Right cardiac atrium (tissue), 5 donors: ENCODE measurements at places on chromosomes 5 and 9. TPM values are rescaled to one million over a fixed set of nuclear protein-coding genes. Genes with fewer than 3 reads are reported as not detected.

The CCL27 gene
- 0.18 TPM for polyA plus RNA-seq

The RNF183 gene
- polyA plus RNA-seq, result not detected

The KIF20A gene
- polyA plus RNA-seq, result 0.18 TPM

The OBP2B gene
- polyA plus RNA-seq, result not detected

The GPX8 gene
- polyA plus RNA-seq, result 17.7 TPM

The RNF180 gene
- 5.3 TPM for polyA plus RNA-seq

The BRINP1 gene
- polyA plus RNA-seq, result 0.63 TPM

The TMEFF1 gene
- polyA plus RNA-seq, result 0.02 TPM

The DMRT3 gene
- polyA plus RNA-seq, result not detected

The FST gene
- polyA plus RNA-seq, result 3.2 TPM

The TMEM8B gene
- polyA plus RNA-seq, result 12.7 TPM

The FAXDC2 gene
- 23.0 TPM for polyA plus RNA-seq

The LRRTM2 gene
- polyA plus RNA-seq, result 0.07 TPM
